Caco-2 (cell line): ENCODE measurements at places on chromosomes 6 and 20. TPM values are rescaled to one million over a fixed set of nuclear protein-coding genes. Genes with fewer than 3 reads are reported as not detected.
A peak's percentile ranks its signal among the peaks of the same experiment; 100 is the strongest.

TFAP2C gene
- 25.3 and 27.9 TPM in 2 replicates for total RNA-seq

PRR18 gene
- total RNA-seq = 0.77 and 0.95 TPM in 2 replicates

DNA sequence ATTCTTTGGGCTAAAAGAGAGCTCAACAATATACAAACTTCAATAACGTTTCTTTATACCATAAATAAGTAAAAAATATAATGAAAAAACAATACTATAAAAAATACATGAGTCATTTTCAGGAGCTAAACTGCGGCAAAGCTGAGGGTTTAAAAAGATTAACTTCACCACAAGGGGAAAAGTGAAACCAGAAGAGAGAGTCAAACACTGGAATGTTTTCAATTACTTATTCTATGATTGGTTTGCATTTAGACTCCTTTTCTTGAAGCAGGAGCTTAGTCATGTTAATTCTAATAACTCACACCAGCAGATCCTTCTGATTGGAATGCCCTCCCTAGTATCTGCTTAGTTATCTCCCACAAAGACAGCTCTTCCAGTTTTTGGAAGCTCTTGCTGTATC is 627.3 kb downstream of the UTRN start:
- no peak for DNase-seq

DNA sequence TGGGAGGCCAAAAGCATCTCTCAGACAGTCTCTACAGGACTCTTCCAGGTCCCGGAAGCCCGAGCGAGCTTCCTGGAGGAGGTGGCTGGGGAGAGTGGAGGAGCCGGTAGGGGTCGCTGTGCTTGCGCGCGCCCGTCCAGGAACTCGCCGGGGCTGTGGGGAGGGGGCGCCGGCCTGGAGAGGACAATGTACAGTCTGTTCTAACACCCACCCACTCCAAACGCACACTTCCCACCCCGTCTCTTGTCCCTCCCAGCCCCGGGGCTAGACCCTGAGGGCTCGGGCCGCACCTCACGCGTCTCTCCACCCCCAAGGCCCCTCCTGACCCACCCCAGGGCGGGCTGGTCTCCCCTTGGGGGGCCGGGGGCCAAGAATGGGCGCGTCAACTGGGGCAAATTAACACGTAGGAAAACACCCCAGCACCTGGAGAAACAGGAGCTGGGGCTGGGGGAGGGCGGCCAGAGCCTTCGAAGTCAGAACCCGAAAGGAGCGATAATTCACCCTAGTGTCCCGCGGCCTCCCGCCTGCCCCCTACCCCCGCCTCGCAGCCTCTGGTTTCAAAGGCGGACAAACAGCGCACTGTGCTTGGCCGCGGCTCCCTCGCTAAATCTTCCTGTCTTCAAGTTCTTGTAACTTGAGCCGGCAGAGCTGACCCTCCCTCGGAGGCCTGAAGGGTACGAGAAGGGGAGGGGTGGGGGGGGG is 103.2 kb upstream of the FOXP4 start:
- no peak for DNase-seq

ABT1 gene
- total RNA-seq = 15.1 and 17.0 TPM in 2 replicates

- DNase-seq = no peak
Measured at GRCh38 chr6:166934174-166934573, 22.2 kb downstream of the RNASET2 start.

DNA sequence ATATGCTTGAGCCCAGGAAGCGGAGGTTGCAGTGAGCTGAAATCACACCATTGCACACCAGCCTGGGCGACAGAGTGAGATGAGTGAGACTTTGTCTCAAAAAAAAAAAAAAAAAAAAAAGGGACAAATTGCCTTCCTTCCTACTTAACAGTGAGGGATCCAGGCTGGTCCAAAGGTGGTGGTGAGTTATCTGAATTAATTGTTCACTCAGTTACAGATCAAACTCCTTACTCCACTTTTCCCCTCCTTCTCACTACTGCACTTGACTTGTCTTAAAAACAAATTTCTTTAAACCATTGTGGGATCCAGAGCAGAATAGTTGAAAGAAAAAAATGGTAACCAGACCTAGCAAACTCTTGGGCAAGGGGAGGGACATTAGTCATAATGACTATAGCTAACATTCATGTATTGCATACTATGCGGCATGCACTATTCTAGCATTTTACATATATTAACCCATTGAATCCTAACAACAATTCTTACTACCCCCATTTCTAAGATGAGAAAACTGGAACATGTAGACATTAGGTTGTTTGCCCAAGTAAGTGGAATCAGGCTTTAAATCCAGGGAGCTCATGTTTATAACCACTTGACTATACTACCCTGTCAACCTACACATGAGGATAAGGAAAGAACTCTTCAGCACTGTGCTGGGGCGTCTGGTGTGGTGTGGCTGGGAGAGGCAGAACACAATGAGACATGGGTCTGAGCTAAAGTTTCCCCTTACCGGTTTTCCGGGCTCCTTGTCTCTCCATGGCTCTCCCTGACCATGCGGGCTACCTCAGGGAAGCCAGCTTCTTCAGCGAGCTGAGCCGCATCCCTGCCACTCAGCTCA is 1.5 kb downstream of the GPANK1 start:
- DNase-seq = no peak

NMBR gene
- not detected in 2 replicates for total RNA-seq

GRCh38 chr20:62449951-62450691 is 22.8 kb upstream of the RBBP8NL start:
- no peak for DNase-seq

DNA sequence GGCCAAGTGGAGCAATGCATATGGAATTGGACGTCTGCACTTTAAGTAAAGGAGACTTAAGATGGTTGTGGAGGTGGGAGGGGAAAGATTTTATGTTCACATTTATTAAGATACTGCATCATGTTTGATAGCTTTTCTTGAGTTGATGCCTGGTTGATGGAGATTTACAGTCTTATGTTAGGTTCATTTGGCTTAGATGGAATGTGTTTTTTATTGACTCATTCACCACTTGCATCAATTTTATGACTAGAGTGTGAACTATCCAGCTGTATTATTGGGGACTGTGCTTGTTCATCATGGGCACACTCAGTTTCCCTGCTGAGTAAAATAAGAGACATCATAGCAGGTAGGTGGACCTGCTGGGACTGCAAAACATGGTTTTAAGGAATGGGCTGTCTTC is 91.2 kb upstream of the SCP2D1 start:
- DNase-seq = no peak

SHLD1 gene
- total RNA-seq = 4.8 and 5.4 TPM in 2 replicates

EYS gene
- total RNA-seq = not detected in 2 replicates

DNA sequence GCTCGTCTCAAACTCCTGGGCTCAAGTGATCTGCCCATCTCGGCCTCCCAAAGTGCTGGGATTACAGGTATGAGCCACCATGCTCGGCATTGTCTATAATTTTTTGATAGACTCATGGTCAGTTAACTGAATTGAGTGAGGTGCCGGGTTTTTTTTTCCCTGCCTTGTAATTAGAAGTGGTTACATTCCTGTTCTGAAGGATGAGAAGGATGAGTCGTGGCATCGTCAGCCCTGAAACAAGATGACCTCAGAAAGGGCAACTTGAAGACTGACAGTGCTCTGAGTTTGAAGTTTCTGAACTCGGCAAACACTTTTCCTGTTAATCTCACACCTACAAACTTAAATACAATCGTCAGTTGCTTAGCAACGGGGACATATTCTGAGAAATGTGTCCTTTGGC is 158.7 kb upstream of the PDE10A start:
- DNase-seq = no peak

DNA sequence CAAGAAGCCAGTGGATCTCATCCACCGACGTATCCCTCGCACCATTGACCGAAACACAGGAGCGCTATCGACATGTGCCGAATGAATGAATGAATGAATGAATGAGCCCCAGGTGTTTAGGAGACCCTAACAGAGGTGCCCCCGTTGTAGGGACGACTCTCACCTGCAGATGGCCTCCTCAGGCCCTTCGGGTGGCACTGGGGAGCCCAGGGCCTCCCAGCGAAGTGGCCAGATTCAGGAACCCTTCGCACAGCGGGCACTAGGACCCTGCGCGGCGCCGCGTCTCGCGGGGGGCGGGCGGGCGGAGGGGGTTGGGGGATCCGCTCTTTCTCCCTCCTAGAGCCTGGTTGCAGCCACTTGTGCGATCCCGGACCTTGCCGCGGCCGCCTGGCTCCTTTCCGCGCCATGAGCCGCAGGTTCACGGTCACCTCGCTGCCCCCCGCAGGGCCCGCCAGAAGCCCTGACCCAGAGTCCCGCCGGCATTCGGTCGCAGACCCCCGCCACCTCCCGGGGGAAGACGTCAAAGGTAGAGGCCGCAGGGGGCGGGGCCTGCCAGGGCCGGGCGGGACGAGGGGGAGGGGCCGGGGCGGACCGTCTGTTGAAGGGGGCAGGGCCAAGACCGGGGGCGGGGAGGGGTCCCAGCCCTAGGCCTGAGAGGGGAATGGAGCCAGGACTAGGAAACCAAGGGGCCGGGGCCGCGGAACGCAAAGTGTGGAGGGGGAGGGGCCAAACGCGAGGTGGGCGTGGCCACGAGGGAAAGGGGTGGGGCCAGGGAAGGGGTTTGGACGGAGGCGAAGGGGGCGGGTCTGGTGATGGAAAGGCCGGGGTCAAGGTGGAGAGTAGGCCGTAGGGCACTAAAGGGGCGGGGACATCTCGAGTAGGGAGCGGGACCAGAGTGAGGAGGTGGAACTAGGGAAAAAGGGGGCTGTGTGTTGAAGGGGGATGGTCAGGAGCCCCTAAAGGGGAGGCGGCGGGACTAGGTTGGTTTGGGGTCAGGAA is 7.4 kb upstream of the SLC12A5 start:
- DNase-seq = peak; percentile 87

DNA sequence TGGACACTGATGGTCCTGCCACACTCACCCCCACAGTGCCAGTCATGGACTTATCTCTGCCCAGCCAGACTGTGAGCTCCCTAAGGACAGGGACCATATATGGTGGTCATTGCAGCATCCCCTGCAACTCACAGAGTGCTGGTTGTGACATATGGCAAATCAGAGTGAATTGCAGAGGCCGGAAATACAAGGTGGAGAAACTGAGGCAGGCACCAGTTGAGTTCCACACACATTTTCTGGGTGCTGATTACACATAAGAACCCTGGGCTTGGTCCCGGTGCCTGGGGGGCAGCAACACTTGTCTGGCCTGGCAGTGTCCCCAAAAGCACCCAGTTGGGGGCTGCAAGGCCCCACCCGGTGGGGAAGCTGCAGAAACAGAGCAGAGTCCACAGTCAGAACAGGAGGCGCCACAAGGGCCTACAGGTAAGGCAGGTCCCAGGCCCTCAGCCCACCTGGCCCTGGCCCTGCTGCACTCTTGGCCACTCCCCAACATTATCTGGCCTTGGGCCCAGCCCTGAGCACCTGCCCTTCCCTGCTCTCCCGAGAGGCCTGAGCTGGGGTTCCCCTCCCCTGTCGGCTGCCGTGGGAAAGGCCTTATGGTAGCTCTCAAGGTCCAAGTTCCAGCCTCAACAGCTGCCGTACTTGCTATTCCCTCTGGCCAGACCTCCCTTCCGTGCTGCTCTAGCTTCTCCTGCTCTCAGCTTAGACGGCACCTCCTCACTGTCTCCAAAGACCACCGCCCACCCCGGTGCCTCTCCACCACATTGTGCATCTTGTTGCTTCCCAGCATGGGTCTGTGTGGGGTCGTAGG is 140.8 kb upstream of the PTPN1 start:
- no peak for DNase-seq

- DNase-seq = no peak
Measured at GRCh38 chr6:15017261-15017660, 228.6 kb upstream of the JARID2 start.

SALL4 gene
- 75.8 and 84.5 TPM in 2 replicates for total RNA-seq

SLPI gene
- total RNA-seq = 3.0 TPM in 2 replicates

- no peak for DNase-seq
Measured at GRCh38 chr6:137581019-137581707, 87.0 kb upstream of the OLIG3 start.

GDAP1L1 gene
- 2.5 and 4.2 TPM in 2 replicates for total RNA-seq

- DNase-seq = no peak
Measured at GRCh38 chr6:54971825-54972224, 125.3 kb downstream of the FAM83B start.

- DNase-seq = no peak
Measured at GRCh38 chr6:107098436-107099307, 16.6 kb downstream of the BEND3 start.

GRCh38 chr6:164469276-164469949 is 840.0 kb downstream of the C6orf118 start:
- no peak for DNase-seq

NAPB gene
- total RNA-seq = 9.4 and 10.1 TPM in 2 replicates

ENPP3 gene
- not detected in 2 replicates for total RNA-seq
